ENCODE measurements at places on chromosomes 1 and 21. TPM values are rescaled to one million over a fixed set of nuclear protein-coding genes. Genes with fewer than 3 reads are reported as not detected.

The CTPS1 gene
- 49.1 TPM for total RNA-seq

The GPR37L1 gene
- total RNA-seq, result 2.9 TPM

The CLDN19 gene
- total RNA-seq, result not detected

The GPR25 gene
- total RNA-seq, result not detected

The TNFAIP8L2 gene
- total RNA-seq, result 1.3 TPM

The DOCK7 gene
- 41.9 TPM for total RNA-seq

The HSD17B7 gene
- total RNA-seq, result 22.2 TPM

The THEM5 gene
- total RNA-seq, result not detected

The RXFP4 gene
- total RNA-seq, result 4.2 TPM

The SYT14 gene
- not detected for total RNA-seq

The MTARC1 gene
- total RNA-seq, result 34.7 TPM

The TSTD1 gene
- 105 TPM for total RNA-seq

The IPO13 gene
- 21.5 TPM for total RNA-seq

The SELP gene
- total RNA-seq, result 1.9 TPM

The CCDC181 gene
- 0.76 TPM for total RNA-seq

The KRTAP21-2 gene
- not detected for total RNA-seq

The AVPR1B gene
- 0.89 TPM for total RNA-seq

The BRDT gene
- not detected for total RNA-seq

The TDRD10 gene
- total RNA-seq, result 0.72 TPM

The MYOCOS gene
- total RNA-seq, result not detected

The LCE2C gene
- total RNA-seq, result not detected

The FBXO44 gene
- total RNA-seq, result 6.5 TPM

The LORICRIN gene
- not detected for total RNA-seq

The IFNLR1 gene
- 24.0 TPM for total RNA-seq

The KLF17 gene
- 0.13 TPM for total RNA-seq

The TFF2 gene
- total RNA-seq, result 1.7 TPM

The RPTN gene
- total RNA-seq, result not detected

The FGR gene
- total RNA-seq, result 5.3 TPM

The AK2 gene
- total RNA-seq, result 186 TPM

The ITLN2 gene
- total RNA-seq, result not detected

The SHE gene
- 6.0 TPM for total RNA-seq

The RNF187 gene
- total RNA-seq, result 68.4 TPM

The DNAI4 gene
- 14.8 TPM for total RNA-seq

The OLIG2 gene
- not detected for total RNA-seq

The C1orf87 gene
- total RNA-seq, result not detected

The SYCP1 gene
- total RNA-seq, result not detected

The CHIT1 gene
- not detected for total RNA-seq

The TSHB gene
- not detected for total RNA-seq

The PSEN2 gene
- 20.3 TPM for total RNA-seq
